ENCODE measurements at places on chromosomes 7 and 10.

DNA sequence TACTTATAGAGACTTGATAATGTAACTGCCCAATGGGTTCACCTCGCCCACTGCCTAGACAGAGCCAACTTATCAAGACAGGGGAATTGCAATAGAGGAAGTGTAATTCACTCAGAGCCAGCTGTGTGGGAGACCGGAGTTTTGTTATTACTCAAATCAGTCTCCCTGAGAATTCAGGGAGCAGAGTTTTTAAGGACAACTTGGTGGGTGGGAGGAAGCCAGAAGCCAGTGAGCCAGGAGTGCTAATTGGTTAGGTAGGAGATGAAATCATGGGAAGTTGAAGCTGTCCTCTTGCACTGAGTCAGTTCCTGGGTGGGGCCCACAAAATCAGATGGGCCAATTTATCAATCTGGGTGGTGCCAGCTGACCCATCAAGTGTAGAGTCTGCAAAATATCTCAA is 20.1 kb upstream of the C7orf33 start:
- DNase-seq = no peak

- DNase-seq = no peak
These were observed 72.1 kb downstream of the USP6NL start for GRCh38 chr10:11539191-11539868.

DNA sequence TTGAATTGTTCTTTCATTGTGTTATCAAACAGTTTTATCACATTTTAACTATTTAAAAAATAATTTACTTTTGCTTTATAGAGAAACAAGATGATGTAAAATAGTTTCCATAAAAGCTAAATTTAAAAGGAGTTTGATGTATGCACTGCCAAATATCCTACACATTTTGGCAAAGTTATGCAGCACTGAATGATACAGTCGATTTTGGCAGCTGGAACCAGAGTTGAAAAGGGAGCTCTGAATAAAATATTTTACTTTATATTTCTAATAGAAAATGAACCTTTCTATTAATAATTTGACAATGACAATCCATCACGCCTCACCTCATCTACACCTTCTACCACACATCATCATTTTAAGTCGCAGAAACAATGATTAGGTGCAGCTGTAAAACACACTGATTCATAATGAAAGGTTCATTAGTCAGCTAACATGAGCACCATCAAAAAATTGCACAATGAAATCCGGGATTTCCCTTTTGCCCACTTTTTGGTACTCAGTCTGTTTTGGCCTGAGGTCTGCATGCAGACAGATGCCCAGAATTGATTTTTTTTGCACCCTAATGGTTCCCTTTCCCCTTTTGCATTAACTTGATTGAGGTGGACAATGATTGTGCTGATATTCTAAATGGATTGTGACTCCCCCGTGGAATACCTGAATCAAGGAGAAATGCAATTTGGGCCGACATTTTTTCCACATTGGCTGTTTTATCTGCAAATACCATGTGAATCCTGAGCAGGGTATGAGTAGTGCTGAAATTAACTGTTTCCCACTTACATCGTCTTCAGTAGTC is 105.8 kb downstream of the THSD7A start:
- DNase-seq = no peak

GRCh38 chr7:22338877-22339276 is 18.1 kb downstream of the RAPGEF5 start:
- DNase-seq = no peak

GRCh38 chr10:1392127-1392526 is 335.9 kb downstream of the WDR37 start:
- peak; percentile 30 for DNase-seq

GRCh38 chr10:35783305-35783838 is 141.3 kb upstream of the FZD8 start:
- no peak for DNase-seq

DNA sequence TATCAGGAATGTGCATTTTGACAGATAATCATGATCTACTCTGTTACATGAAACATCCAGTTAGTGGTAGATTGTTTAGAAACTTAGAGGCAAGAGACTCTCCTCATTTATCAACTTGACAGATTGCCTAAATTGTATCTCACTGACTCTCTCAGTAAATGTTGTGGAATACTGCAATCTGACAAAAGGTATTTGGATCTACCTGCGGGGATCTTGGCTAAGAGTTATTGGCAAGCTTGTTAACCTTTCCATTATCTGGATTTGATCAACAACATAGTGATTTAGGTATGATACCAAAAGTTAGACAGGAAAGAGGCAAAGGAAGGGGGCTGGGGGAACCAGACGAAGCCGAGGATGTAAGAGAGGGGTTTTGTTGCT is 2.0 kb downstream of the VSTM2A start:
- DNase-seq = no peak

- DNase-seq = no peak
These were observed 26.5 kb upstream of the TMEM248 start for GRCh38 chr7:66894463-66895080.

GRCh38 chr10:80730522-80730921 is 192.8 kb downstream of the SH2D4B start:
- no peak for DNase-seq

- DNase-seq = no peak
These were observed 123.8 kb upstream of the KMT2E start for GRCh38 chr7:104890216-104890615.

- DNase-seq = peak; percentile 62
These were observed 24.8 kb downstream of the ELFN1 start for GRCh38 chr7:1694611-1695511.

DNA sequence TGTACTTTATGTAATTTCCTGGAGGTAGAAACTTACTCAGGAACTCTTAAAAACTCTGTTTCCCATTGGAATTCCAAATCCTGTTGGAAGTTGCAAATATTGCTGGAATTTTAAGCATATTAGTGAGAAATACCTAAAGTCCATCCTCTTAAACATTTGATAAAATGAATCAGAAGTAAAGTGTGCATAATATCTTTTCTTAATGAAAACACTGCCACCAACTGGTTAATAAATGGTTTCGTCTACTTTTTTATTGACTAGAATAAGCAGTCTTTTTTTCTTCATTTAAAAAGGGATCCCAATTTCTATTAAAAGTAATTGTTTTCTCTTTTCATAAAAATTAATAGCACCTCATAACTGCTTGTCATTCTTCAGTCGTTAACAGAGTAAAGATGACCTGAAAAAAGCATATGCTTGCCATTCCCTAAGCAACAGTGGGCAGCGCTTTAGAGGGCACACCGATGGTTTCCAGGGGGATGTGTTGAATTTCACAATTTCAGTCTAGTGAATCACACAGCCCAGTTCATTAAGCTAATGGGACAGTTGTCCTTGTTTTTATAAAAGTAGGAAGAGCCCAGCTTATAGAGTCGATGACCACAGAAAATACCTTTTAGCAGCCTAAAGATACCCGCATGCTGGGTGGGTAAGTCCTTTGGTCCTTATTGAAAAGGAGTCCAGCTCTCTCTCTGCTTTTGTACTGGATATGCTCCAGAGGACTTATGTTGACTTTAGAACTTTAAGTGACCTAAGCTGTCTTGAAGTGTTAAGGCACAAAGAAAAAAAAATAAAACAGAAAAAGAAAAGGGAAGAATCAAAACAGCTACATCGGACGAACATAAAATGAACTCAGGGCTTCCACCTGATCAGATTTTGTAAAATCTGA is 28.5 kb downstream of the NPS start:
- DNase-seq = no peak

DNA sequence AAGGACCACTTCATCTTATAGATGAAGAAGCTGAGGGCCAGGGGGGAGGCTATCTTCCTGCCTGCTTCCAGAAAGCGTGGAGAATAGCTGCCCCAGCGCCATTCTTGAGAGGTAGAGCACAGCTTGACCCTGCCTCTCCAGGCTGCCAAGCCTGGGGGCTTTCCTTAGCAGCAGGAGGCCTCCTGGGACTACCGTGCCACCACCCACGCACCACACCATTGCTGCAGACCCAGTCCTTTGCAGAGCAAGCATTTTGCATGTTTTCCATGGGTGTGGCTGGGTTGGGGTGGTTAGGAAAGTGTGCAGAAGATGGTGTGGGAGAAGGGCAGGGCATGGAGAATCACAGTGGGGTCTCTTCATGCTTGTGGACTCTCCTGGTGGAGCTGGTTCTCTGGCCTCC is 64.9 kb downstream of the TBXAS1 start:
- DNase-seq = no peak

GRCh38 chr10:12350167-12350872 is 973 bp downstream of the CAMK1D start:
- peak; percentile 69 for DNase-seq

DNA sequence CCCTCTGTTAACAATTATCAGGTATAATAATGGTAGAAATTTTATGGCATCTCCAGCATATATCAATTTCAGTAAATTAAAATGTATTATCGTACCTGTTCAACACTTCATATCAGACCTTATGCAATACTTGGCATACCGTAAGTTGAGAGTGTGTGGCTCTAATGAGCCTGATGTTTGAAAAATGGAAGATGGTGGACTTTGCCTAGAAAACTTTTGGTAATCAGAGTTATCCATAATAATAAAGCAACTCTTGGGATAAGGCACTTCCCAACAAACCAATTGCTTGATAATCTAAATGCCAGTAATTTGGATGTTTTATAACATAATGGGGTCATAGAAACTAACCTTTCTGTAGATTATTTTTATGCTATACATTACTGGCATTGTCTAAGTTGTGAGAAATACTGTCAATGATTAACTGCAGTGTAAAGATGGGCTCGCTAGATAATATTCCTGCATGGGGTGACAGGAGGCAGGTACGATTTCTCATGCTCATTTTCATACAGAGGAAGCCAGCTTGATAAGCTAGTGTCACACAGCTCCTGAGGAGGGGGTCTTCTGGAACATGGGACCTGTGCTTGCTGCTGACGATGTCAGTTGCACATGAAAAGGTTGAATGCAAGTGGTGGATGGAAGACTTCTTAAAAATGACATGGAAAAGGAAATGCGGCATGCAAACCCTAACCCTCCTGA is 27.8 kb upstream of the DMBT1 start:
- no peak for DNase-seq

DNA sequence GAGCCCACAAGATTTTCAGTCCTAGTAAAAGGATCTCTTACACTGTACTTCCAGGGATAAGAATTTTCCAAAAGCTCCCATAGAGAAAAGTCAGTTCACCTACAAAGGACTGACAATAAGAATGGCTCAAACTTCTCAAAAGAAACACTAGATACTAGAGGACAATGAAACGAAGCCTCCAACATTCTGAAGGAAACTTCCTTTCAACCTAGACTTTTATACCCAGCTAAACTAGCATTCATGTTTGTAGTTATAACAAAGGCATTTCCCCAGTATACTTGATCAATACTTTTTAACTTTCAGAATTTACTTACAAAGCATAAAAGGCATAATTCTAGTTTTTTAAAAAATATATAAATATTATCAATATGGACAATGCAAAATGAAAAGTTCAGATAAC is 41.0 kb upstream of the DNAAF5 start:
- no peak for DNase-seq

GRCh38 chr7:69129951-69130350 is 468.3 kb upstream of the AUTS2 start:
- no peak for DNase-seq
